SW 1271 (cell line): ENCODE measurements at places on chromosomes 2 and 18.

GRCh38 chr2:176934869-176935415 lies 277.7 kb upstream of the HNRNPA3 start:
- no peak for DNase-seq

DNA sequence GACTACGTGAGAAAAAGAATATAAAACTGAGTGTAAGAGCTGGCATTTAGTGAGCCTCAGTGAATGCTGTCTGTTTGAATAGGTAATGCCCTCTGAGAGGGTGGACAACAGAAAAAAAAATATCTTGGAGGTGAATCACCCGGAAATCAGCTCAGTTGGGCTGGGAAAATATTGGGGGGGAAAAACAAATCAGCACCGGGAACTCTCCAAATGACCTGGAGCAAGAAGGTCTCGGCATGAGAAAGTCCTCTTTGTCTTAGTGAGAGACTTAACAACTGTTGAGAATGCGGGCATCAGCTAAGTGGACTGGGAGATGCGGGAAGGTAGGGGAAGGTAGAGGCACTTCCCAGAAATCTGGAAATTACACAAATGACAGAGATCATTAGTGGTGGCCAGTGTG lies 109.4 kb upstream of the POU3F3 start:
- DNase-seq, result no peak

DNA sequence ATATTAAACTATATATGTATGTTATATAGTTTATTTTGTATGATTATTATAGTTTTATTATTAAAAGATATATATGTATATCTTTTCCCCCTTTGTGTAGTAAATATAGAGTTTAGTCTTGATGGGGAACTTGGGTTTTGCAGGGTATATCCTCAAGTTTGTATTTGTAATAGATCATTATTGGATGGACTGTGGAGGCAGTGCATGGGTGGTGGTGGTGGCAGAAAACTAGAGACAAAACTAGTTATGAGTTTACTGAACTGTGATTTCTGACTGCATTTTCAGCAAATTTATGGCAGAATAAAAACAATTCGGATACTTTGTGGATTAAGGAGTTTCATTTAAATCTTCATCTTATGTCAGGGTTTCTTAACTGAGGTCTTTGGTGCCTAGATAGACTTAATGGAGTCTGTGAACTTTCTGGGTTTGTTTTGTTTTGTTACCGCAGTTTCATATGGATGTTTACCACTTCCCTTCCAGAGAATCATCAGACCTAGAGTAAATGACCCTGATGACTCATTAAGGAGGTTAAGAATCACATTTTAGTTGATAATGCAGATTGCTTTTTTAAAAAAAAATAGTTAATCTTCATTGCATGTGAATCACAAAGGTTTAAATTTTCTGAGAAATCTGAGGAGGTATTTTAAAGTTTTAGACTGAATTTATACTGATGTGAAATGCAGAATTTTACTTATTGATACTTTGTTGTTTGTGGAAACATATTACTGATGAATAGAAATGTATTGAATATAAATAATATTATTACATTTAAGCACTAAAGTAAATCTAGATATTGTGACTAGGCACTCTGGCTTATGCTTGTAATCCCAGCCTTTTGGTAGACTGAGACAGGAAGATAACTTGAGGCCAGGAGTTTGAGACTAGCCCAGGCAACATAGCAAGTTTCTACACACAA lies 14.5 kb downstream of the EPC2 start:
- no peak for DNase-seq

- no peak for DNase-seq
These were observed 134.9 kb downstream of the TFCP2L1 start for GRCh38 chr2:121150126-121150525.

GRCh38 chr2:77161009-77161408 lies 361.2 kb downstream of the LRRTM4 start:
- peak; percentile 90 for DNase-seq

- no peak for DNase-seq
These were observed 3.8 kb downstream of the CTIF start for GRCh38 chr18:48542513-48543181.

- no peak for DNase-seq
These were observed 135.8 kb downstream of the TCF4 start for GRCh38 chr18:55452123-55452611.

- DNase-seq, result no peak
These were observed 305.9 kb downstream of the HRH4 start for GRCh38 chr18:24766376-24766775.

GRCh38 chr2:232398293-232399034 lies 8.2 kb upstream of the ALPG start:
- no peak for DNase-seq

DNA sequence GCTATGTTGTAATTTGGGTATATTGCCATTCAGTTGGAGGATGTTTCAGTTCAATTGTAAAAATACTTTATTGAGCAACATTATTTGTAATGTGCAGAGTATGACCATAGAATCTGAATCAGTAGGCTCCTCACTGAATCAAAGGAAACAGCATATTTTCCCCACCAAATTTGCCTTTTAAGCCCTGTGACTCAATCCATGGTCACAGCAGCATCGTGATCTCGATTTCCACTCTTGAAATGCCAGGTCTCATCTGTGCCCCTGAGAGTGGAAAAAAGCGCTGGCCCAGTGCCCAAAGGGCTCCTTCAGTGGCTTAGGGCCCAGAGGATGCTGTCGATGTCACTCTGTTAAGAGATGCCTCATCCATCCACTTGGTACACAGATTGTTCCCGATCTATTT lies 57.5 kb downstream of the FHOD3 start:
- peak; percentile 6 for DNase-seq

DNA sequence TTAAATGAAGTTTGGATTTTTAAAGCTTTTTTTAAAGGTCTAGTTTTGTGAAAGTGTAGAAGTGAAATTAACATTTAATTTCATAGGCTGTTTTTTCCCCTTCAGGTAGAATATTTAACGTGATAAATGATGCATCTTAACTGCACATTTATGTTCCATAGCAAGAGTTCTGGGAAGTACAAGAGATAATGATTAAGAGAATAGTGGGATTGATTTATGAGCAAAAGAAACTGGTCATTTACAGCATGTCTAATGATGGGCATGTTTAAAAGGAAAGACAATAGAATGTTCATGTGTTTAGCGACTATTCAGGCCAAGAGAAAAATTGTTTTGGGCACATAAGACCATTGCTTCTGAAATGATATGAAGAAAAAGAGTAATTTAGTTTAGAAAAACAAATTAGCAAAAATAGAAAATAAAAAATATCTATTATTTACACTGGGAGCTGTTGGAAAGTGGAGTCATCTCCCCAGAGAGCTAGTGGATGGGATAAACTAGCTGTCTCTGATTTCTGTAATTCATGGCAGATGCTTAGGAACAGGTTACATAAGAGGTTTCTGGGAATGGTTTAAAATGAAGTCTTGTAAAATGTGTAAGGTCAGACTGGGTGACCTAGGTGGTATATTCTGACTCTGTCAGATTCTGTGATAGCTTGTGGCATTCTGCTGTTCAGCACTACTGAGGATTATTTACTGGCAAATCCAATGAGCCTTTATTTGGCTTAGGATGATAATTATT lies 60.7 kb downstream of the WDR7 start:
- DNase-seq, result no peak

GRCh38 chr2:196318517-196319377 lies 147.4 kb upstream of the STK17B start:
- DNase-seq, result no peak

- no peak for DNase-seq
These were observed 225.6 kb upstream of the GCFC2 start for GRCh38 chr2:75936311-75936710.

- no peak for DNase-seq
These were observed 150.1 kb downstream of the CTIF start for GRCh38 chr18:48688961-48689360.

DNA sequence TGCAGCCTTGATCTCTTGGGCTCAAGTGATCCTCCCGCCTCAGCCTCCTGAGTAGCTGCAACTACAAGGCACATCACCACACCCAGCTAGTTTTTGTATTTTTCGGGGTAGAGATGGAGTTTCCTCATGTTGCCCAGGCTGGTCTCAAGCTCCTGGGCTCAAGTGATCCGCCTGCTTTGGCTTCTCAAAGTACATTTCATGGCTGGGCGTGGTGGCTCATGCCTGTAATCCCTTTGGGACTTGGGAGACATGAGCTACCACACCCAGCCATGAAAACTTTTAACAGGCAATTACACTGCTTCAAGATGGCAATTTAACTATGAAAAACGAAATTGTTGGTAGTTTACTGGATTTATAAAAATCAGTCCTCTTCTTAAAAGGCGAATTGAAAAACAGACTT lies 69.7 kb downstream of the MEP1B start:
- DNase-seq, result no peak

- DNase-seq, result no peak
These were observed 395.7 kb upstream of the SALL3 start for GRCh38 chr18:78583739-78584458.

DNA sequence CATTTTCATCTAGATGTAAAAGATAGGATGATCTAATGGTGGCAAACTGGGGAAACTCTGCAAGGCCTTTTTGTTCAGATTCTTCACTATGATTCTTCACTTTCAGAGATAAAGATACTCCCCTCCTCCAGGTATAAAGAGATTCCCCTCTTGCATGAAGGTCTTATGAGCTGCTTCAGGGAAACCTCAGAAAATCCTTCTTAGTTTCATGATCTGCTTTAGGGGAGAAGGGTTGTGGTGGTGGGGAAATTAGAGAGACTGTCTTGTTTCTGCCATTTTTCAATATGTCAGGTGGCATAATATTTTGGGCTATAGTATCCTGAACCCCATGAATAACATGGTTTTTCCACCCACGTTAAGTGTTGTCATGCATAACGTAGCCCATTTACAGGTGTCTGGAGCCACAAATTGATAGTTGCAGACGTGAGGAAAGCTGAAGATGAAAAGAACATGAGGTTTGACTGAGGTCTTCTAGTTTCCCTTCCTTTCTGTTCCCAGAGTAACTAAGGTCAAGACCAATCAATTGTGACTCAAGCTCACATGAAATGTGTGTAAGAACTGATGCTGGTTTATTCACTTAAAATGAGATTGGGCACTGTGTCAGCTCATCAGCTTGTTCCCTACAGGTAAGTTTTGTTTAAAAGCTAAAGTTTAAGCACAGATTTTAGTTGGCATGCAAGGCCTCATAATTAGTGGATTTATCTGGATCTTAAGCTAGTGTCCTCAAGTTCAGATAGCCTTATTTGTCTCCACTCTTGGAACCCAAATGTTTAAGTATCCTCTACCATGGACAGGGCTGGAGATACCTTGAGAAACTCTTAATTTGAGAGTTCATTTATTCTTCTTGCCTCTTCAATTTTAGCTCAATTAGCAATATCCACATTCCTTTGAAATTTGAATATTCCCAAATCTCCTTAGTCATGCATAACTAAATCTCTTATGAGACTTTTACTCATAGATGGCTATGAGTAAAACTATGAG lies 304.5 kb upstream of the FANCL start:
- no peak for DNase-seq

GRCh38 chr2:45904267-45904945 lies 252.9 kb downstream of the PRKCE start:
- no peak for DNase-seq

GRCh38 chr2:97708608-97709007 lies 4.8 kb upstream of the ZAP70 start:
- no peak for DNase-seq

- DNase-seq, result no peak
These were observed 568.5 kb downstream of the CMPK2 start for GRCh38 chr2:6297238-6297637.

- DNase-seq, result no peak
These were observed 217.9 kb upstream of the RAB6C start for GRCh38 chr2:129761569-129762021.

- no peak for DNase-seq
These were observed 68.4 kb downstream of the NXPH2 start for GRCh38 chr2:138711812-138712211.

GRCh38 chr2:230798769-230799399 lies 65.9 kb upstream of the ITM2C start:
- peak; percentile 77 for DNase-seq

DNA sequence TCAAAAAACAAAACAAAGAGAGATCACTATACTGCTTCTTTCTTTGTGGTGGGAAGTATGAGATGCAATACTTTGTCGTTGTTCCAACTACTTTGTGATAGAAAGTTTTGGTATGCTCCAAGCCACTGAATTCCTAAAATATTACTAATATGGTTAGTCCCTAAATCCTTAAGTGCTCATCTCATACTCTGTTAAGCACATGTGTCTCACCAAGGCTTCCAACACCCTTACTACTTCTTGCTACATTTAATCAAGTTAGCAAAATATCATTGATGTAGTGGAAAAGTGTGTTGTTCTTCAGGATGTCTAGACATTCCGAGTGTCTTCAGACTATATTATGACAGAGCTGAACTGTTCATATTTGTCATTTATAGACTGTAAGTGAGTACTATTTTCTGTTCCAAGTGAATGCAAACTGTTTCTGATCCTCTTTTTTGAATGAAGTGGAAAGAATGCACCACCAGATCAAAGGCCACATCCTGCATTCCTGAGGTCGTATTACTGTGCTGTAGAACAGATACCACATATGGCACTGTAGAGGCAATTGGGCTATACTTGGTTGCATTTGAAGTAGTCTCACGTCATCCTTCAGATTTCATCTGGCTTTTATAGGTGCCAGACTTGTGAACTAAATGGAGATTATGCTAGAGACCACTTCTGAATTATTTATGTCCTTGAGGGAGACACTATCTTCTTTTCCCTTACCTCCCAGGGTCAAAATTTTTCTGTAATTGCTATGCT lies 298.4 kb upstream of the ZNF521 start:
- peak; percentile 28 for DNase-seq

- no peak for DNase-seq
These were observed 2.4 kb upstream of the HOXD8 start for GRCh38 chr2:176126929-176127773.

DNA sequence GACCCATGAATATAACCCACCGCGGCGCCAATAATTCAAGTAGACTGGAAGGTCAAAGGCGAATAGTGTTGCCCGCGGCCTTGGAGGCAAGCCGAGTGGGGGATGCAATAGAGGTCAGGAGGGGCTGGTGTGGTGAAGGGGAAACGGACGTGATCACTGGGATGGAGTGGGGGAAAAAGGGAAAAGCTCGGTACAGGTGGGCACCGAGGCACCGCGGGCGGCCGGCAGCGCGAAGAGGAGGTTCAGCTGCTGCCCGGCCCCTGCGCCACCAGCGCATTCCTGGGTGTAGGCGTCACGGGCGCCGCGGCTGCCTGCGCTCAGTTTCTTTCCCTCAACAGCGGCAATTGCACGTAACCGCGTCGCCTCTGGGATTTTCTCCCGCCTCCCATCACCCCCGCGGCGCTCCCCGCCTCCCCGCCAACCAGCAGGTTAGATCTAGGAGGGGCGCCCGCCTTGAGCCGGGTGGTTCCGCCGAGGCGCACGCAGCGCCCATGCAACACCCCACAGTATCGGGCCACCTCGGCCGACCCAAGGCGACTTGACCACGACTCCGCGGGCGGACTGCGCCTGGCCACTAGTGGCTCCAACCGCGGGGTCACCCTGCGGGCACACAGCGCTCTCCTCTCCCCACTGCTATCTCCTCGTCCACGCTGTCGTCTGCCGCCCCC lies 1.5 kb downstream of the RND3 start:
- DNase-seq, result peak; percentile 72

GRCh38 chr18:34911661-34912384 lies 129.4 kb upstream of the MAPRE2 start:
- peak; percentile 19 for DNase-seq

DNA sequence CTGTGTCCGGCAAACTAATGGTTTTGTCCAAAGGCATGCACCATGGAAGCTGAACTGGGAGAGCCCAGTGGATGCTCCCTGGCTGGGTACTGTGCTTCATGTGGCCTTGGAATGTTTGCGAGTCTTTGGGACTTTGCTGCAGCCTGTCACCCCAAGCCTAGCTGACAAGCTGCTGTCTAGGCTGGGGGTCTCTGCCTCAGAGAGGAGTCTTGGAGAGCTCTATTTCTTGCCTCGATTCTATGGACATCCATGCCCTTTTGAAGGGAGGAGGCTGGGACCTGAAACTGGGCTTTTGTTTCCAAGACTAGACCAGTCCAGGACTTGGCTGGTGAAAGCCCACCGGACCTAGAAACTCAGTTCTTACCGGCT lies 1.7 kb downstream of the MARS2 start:
- no peak for DNase-seq
